ENCODE measurements at places on chromosomes 7 and 10. TPM values are rescaled to one million over a fixed set of nuclear protein-coding genes. Genes with fewer than 3 reads are reported as not detected.

Gene ENTPD1
- total RNA-seq = 6.4 TPM

Gene WNT8B
- not detected for total RNA-seq

Gene HMX2
- not detected for total RNA-seq

Gene HECTD2
- total RNA-seq = 4.4 TPM

GRCh38 chr10:82817676-82818422 is 942.9 kb downstream of the NRG3 start:
- no peaks in the 10 kb centered on the region for H3K27me3 ChIP-seq
- no peak overlapping the region for H3K27ac ChIP-seq
- H3K4me3 ChIP-seq = no peak overlapping the region
- H3K36me3 ChIP-seq = no peaks in the 10 kb centered on the region

GRCh38 chr10:30490289-30491000 is 56.5 kb downstream of the MAP3K8 start:
- DNase-seq = no peak
- H3K4me3 ChIP-seq = no peak overlapping the region
- H3K36me3 ChIP-seq = no peaks in the 10 kb centered on the region
- H3K27ac ChIP-seq = no peak overlapping the region
- no peaks in the 10 kb centered on the region for H3K4me1 ChIP-seq
- H3K27me3 ChIP-seq = no peaks in the 10 kb centered on the region

- H3K36me3 ChIP-seq = no peaks in the 10 kb centered on the region
- no peak for DNase-seq
- H3K4me3 ChIP-seq = no peak overlapping the region
Measured at GRCh38 chr7:1948887-1949680, 279.0 kb downstream of the ELFN1 start.

DNA sequence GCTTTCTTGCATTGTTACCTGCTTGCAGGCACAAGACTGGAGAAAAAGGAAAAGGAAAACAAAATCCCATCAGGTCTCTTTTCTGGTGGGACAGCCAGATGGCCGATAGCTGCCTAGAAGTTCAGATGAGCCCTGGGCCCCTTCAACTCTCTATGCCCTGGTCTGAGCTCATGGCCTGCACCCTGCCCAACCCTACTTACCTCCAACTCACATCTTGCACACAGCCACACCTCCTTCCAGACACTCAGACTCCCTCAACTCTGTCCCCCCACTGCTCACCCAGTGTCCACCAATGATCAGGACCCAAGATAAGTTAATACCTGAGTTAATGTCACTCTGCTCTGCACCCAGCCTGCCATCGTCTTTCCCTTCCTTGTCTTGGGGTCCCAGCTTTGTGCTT is 10.9 kb downstream of the RBP3 start:
- H3K4me3 ChIP-seq = no peak overlapping the region
- no peaks in the 10 kb centered on the region for H3K27me3 ChIP-seq
- no peaks in the 10 kb centered on the region for H3K36me3 ChIP-seq
- H3K4me1 ChIP-seq = no peaks in the 10 kb centered on the region
- no peak overlapping the region for H3K27ac ChIP-seq

- H3K27ac ChIP-seq = no peak overlapping the region
- no peak overlapping the region for H3K4me3 ChIP-seq
- no peaks in the 10 kb centered on the region for H3K36me3 ChIP-seq
- no peaks in the 10 kb centered on the region for H3K4me1 ChIP-seq
- DNase-seq = no peak
- no peaks in the 10 kb centered on the region for H3K27me3 ChIP-seq
Measured at GRCh38 chr7:112594397-112594796, 113.6 kb downstream of the LSMEM1 start.

GRCh38 chr10:24721229-24722106 is 2.2 kb downstream of the ARHGAP21 start:
- H3K27ac ChIP-seq = no peak overlapping the region
- H3K4me3 ChIP-seq = peak overlapping the region; percentile 14
- no peaks in the 10 kb centered on the region for H3K27me3 ChIP-seq
- DNase-seq = peak; percentile 47

GRCh38 chr7:120973849-120974248 is 14.7 kb upstream of the CPED1 start:
- H3K36me3 ChIP-seq = peaks cover 37% of the 10 kb centered on the region
- no peak overlapping the region for H3K4me3 ChIP-seq
- no peak overlapping the region for H3K27ac ChIP-seq
- no peaks in the 10 kb centered on the region for H3K4me1 ChIP-seq

DNA sequence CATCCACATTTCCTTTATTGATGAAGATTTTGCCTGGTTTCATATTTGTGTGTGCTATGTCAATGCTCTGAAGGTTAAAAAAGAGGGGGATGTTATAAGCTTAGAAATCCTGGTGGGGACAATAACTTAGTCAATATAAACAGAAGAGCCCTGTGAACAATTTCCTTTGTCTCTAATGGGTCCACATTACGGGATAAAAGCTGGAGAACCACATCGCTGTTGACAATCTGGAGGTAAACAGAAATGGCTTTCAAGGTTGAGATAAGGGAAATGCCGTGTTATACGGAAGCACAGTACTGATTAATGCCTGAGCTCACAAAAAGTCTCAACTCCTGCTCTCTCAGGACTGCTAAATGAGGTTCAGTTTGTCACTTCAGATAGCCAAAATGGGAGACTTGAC is 16.8 kb downstream of the ASAH2 start:
- DNase-seq = no peak
- no peaks in the 10 kb centered on the region for H3K27me3 ChIP-seq
- H3K27ac ChIP-seq = no peak overlapping the region
- H3K36me3 ChIP-seq = no peaks in the 10 kb centered on the region
- H3K4me1 ChIP-seq = no peaks in the 10 kb centered on the region
- H3K4me3 ChIP-seq = no peak overlapping the region

GRCh38 chr10:59008452-59008851 is 168.0 kb upstream of the PHYHIPL start:
- no peaks in the 10 kb centered on the region for H3K27me3 ChIP-seq
- H3K4me1 ChIP-seq = peaks cover 22% of the 10 kb centered on the region
- peak overlapping the region; percentile 89 for H3K27ac ChIP-seq
- no peak for DNase-seq
- H3K4me3 ChIP-seq = no peak overlapping the region

Data from liver (tissue), 10 donors.